ENCODE measurements at places on chromosomes 5 and 9.

GRCh38 chr5:156584871-156585270 is 257.9 kb downstream of the SGCD start:
- DNase-seq = no peak

DNA sequence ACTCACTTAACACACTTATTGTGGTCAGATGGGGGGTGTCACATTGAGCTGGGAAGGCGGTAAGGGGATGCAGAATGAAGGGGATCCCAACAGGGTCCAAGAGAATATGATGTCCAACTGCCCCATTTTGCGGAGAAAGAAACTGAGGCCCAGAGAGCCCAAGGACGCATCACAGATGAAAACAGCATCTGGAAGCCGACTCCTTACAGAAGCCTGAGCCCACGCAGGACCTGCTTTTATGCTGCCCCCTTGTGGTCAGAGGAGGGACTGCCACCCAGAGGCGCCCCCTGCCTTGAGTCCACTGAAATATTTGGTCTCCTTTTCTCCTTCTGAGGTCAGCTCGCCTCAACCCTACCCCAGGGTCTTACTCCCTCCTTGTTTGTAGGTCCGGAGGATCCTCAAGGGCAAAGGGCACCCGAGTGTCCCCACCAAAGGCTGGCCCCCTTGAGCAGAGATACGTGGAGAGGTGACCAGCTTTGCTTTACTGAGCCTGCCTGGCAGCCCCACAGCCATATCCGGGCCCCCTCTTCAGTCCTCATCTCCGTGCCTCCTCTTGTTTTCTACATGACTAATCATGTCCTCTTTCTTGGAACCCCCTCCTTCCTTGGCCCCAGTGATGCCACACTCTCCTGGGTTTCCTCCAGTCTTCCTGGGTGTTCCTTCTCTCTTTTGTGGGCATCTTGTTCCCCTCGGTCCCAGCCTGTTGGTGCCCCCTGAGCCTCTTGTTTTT is 30.0 kb upstream of the TTLL11 start:
- peak; percentile 87 for DNase-seq

DNA sequence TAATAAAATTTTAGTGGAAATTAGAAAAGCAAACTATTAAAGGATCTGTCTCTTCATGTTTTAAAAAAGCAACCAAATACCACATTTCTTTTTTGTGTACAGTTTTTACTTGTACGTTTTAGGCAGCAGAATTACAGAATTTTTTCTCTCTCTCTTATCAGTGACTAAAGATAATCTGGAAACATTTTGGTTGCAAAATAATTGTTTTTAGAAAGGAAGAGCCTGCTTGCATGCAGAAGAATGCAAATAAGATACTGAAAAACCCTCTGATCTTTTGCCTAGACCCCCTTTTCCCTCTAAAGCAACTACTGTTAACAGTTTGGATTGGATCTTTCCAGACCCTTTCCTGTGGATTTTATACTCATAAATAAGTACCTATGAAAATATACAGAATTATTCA is 75.9 kb upstream of the SGCD start:
- DNase-seq = no peak

DNA sequence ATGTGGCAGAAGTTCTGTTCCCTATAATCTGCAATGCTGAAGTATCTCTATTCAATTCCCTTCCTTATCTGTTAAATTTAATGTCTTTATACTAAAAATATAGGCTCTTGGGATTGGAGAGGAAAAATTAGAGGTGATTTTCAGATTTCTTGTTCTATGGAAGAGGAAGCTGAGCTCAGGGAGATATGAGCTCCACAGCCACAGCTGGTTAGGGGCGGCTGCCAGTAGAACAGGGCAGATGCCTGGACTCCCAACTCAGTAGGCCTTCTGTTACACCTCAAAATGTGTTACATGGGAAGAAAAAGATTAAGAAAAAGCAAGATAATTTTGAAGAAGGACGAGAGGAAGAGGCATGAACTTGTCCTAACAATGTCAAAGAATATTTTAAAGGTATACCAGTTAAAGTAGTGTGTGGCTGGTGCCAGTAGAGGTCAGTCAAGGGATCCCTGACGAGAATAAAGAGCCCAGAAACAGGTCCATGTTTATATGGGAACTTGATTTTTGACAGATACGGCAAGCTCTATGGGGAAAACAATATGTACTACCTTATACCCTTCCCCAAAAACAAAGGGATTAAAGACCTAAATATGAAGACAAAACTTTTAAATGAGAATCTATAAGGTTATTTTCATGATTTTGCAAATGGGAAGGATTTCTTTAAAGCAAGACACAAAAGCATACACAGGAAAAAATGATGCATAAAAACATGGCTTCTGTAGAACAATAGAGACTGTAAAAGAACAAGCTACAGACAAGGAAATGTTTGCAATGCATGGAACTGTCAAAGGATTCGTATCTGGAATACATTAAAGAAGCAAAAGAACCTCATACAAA is 28.7 kb downstream of the DNAJC21 start:
- peak; percentile 11 for DNase-seq

- DNase-seq = peak; percentile 10
Measured at GRCh38 chr5:5126444-5126843, 13.7 kb upstream of the ADAMTS16 start.

DNA sequence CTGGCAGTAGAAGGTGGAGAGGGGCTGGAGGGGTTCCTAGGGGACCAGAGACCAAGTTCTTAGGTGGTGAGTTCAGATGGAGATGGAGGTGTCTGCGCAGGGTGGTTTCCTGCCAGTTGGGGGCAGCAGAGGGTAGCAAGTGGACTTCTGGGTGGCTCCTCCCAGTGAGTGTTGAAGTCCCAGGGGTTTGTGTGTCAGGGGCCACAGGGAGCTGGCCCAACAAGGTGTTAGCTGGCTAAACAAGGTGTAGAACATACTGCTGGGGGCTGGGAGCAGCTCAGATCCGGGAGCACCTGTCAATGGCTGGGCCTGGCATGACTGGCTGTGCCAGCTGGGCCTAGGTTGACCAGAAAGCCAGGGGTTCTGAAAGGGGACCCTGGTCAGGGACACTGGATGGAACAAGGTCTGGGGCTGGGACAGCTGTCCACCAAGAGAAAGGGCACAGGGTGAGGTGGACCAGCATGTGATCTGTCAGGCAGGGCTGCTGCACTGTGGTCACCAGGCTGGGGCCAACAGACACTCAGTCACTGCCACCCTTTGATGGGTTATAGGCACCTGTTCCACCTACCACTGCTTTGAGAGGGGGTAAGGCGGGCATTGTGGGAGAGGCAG is 35.6 kb downstream of the DAB2IP start:
- peak; percentile 88 for DNase-seq

GRCh38 chr5:68708842-68709170 is 385.0 kb upstream of the SLC30A5 start:
- DNase-seq = no peak

DNA sequence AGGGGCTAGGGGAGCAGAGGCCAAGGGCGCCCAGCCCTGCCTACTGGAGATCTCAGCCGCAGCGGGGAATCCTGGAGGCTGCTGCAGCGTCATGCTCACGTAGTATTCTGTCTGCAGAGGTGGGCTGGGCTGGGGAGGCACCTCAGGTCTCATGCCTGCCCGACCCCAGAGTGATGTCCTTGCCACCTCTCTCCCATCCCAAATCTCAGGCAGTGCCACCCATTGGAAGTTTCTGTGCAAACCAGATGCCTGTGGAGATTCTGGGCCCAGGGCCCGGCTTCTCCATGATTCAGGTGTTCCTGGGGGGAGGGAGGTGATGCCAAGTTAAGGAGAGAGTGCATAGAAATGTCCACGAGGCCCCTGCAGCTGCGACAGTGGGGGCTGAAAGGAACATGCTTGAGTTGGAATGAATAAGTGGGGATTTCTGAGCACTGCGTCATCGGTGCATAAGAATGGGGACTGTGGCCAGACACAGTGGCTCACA is 72.0 kb downstream of the ANKRD33B start:
- DNase-seq = no peak

- no peak for DNase-seq
Measured at GRCh38 chr9:89983411-89983810, 378.6 kb downstream of the GADD45G start.

DNA sequence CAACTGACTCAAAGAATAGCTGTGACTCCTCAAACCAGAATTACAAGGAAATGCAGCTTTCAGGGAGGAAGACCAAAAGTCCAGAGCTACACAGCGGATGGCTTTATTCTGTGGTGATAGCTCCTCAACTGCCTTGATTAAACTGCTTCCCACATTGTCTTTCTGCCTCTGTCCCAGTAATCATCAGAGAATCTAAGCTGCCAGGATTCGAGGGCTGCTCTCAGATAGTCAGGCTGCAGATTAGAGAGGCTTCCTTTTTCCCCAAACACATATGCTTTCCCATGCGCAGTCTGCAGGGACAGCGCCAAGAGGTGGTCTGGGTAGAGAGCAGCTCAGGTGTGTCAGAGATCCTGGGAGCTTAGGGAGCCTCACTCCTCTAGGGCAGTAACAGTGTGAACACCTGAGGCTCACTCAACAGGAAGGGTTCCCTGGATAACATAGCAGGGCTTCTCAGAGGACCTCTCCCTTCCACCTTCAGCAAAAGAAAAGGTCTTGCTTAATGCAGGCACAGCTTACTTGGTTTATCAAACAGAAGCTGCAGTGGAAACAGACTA is 439.9 kb upstream of the TLE4 start:
- DNase-seq = no peak

DNA sequence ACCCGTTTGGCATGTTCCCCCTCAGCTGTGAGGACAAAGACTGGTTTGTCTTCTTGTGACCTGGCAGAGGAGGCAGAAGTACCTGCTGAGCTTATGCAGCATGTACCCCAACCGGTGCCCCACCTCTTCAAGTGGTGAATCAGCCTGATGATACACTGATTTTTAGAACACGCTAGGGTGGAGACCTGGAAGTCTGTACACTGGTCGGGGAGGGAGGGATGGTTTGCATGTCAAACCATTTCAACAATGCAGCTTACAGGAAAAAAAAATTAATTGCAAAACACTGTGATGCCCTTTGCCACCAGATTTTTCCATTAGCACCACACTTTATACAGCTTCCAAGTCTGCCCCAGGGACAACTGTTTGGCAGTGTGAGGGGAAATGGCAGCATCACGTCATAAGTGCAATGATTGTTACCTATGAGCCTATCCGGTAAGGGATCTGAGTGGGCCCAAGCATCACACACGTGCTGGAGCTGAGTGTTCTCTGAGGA is 155.1 kb upstream of the DMRT1 start:
- DNase-seq = peak; percentile 6

DNA sequence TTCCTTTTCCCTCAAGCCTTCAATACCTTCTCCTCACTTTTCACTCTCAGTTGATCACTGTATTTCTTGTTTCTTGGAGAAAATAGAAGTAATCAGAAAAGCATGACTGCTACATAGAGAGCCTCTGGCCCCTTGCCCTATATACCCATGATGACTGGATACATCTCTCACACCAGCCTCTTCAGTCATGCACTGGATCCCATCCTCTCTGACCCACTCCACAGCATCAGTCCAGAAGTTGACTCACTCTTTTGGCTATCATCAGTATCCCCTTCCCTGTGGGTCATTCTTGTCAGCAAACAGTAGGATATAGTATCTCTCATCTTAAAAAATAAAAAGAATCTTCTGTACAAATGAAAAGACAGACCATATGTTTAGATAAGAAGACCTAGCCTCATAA is 32.9 kb downstream of the PTCD2 start:
- DNase-seq = no peak

GRCh38 chr5:117590944-117591343 is 1016.3 kb upstream of the SEMA6A start:
- peak; percentile 4 for DNase-seq

DNA sequence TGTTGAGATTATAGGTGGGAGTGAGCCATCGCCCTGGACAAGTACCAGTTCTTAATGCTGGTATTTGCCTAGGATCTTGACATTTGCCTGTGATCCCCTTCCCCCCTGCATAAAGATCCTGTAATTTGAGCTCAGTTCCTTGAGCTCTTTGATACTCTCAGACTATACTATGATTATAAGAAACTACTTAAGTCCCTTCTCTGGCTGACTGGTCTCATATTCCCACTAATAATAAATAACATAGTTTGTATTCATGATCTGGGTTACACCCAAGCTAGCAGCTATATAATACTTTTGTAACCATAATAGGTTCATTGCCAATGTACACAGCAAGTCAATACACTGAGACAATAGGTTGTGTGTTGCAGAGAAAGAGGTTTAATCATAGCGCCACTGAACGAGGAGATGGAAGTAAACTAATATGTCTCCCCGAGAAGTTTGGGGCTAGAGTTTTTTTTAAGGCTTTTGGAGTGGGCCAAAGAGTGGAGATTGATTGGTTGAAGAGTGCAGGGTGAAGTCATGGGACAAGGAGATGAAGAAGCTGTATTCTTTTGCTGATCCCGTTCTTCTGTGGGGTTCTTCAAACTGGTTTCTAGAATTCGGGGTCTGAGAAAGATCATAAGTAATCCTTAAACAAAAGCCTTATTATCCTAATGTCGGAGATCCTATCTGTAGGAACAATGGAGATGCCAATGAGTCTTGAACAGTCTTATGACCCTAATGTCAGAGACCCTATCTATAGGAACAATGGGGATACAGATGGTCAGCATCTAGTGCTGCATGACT is 20.7 kb upstream of the SHOC1 start:
- DNase-seq = no peak

- DNase-seq = no peak
Measured at GRCh38 chr5:37683072-37683471, 156.8 kb downstream of the GDNF start.

DNA sequence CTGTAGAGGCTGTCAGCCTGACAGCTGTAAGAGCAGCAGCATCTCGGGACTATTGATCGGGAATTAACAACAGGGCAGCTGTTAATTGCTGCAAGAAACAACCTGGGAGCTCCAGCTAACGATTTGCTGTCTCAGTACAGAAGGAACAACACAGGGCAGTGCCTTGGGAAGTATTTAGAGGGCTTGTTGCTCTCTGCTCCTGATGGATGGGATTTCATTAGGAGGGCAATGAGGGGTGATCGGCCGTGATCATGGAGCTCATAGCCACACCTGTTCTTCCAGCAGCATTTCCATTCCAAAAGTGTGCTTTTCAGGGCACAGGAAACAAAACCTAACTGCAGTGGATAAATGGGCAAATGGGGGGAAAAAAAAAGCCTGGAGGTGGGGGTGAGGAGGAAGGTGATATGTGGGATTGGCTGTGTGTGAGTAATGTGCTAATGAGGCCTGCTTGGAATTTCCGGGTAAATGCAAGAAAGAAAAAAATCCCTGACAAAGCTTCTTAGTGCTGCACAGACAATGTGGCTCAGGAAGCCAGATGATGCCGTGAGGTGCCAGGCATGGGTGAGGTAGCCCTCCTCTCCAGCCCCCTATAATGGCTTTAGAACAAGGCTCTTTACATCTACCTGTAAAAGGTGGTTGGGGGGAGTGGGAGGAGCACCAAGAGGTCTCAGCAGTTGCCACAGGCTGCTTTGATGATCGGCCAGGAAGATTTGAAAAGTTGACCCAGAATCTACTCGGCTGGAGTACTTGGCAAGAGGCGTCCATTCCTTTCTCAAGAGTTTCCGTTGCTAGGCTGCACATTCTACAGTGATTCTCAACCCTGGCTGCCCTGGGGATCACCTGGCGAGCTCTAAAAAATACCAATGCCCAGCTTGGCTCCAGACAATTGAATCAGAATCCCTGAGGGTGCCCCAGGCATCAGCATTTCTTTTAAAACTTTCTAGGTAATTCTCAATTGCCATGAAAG is 139.5 kb upstream of the KLF9 start:
- DNase-seq = no peak

Data from suppressor macrophage (primary cell).